WTC11 (cell line): ENCODE measurements at places on chromosomes 1 and 21. TPM values are rescaled to one million over a fixed set of nuclear protein-coding genes. Genes with fewer than 3 reads are reported as not detected.
A peak's percentile ranks its signal among the peaks of the same experiment; 100 is the strongest.

The LDLRAD2 gene
- 0.63 to 1.3 TPM (median 0.85 TPM) in 3 replicates for total RNA-seq

The MAD2L2 gene
- 283 to 312 TPM (median 305 TPM) in 3 replicates for total RNA-seq

- H3K4me3 ChIP-seq: no peak overlapping the region
- peaks cover 2% of the 10 kb centered on the region; the same call in 1 of the 2 replicates for H3K27me3 ChIP-seq
- no peaks in the 10 kb centered on the region for H3K36me3 ChIP-seq
- peak overlapping the region; percentile 92 for H3K27ac ChIP-seq
- DNase-seq: peak; percentile 40
- H3K4me1 ChIP-seq: peaks cover 40% of the 10 kb centered on the region
Observed at GRCh38 chr1:31955917-31956736, 18.0 kb upstream of the PTP4A2 start.

DNA sequence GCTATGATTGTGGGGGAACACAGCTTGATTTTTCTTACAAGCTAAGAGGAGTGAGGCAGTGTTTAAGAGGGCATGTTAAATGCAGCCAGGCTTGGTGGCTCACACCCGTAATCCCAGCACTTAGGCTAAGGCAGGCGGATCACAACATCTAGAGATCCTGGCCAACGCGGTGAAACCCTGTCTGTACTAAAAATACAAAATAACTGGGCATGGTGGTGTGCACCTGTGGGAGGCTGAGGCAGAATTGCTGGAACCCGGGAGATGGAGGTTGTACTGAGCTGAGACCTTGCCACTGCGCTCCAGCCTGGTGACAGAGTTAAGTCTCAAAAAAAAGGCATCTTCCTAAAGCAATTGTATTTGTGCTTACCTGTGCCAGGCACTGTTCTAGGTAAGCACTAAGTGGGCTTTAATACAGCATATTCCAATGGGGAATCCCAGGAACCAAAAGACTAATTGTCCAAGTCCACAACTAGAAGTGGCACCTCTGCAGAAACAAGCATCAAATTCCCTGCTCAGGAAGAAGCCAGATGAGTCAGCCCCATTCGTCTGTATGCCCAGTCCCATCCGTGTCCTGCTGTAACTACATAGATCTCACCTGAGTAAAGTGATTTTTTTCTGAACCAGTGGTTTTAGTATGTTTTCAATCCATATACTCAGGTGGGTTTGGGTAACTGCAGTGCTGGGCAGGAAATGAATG lies 4.6 kb downstream of the RCC1 start:
- peaks cover 92% of the 10 kb centered on the region for H3K36me3 ChIP-seq
- H3K4me1 ChIP-seq: peaks cover 40% of the 10 kb centered on the region
- no peak for DNase-seq
- peaks cover 7% of the 10 kb centered on the region for H3K27me3 ChIP-seq
- H3K4me3 ChIP-seq: peak overlapping the region; percentile 99

DNA sequence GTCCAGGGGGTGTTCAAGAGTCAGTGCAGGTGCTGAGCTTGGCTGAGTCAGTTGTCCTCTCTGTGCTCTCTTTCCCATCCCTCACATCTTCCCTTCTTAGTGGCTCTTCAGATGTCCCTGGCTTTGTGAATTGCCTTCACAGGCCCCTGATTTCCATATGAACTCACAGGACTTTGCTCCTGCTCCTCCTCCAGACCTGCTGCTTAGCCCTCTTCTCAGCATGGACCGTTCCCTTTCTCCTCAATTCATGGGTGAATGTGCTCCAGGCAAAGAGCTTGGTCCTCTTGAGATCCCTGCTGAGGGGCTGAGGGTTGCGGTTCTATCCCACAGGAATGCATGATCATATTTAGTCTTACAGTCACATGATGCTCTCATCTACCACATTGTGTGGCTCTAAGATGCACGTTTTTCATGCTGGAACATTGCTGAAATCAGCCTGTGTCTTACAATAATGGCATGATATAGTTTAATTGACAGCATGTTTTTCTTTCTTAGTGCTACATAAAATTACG lies 30.5 kb downstream of the CACNA1E start:
- H3K27me3 ChIP-seq: no peaks in the 10 kb centered on the region; the same call in none of the 2 replicates
- no peak overlapping the region for H3K27ac ChIP-seq
- DNase-seq: no peak
- no peak overlapping the region for H3K4me3 ChIP-seq
- H3K36me3 ChIP-seq: no peaks in the 10 kb centered on the region
- peaks cover 8% of the 10 kb centered on the region for H3K4me1 ChIP-seq

- no peak overlapping the region for H3K27ac ChIP-seq
- peaks cover 3% of the 10 kb centered on the region for H3K27me3 ChIP-seq
- DNase-seq: no peak
- H3K4me3 ChIP-seq: no peak overlapping the region
- peaks cover 22% of the 10 kb centered on the region for H3K4me1 ChIP-seq
- peaks cover 40% of the 10 kb centered on the region for H3K36me3 ChIP-seq
Observed at GRCh38 chr1:113156368-113156767, 83.4 kb downstream of the LRIG2 start.

DNA sequence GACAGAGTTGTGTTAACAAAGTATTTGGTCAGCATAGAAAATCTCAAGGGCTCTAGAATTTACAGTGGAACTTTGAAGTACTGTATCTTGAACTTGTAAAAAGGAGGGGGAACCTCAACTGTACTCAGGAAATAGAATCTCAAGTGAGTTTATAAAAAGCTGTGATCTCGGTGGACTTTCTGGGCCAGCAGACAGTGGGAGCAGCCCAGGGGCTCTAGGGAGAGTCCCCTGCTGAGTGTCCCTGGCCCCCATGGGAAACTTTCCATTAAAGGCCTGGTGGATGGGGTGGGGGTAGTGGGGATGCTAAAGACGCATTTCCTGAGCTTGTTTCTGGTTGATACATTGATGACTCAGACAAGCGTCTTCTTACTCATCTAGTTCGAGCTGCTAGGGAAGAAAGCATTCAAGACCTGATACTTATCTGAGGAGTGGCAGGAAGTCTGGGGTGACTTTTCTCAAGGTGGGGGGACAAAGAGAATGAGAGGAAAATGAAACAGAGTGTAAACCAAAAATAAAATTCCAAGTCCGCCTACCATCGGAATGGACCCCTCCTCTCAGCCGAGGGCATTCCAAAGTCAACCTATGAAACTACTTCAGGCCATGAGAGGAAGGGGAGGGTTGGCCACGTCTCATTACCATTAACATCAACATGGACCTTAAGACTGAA lies 65.5 kb downstream of the NID1 start:
- DNase-seq: no peak
- H3K36me3 ChIP-seq: peaks cover 8% of the 10 kb centered on the region
- H3K4me1 ChIP-seq: peaks cover 32% of the 10 kb centered on the region
- H3K4me3 ChIP-seq: no peak overlapping the region

DNA sequence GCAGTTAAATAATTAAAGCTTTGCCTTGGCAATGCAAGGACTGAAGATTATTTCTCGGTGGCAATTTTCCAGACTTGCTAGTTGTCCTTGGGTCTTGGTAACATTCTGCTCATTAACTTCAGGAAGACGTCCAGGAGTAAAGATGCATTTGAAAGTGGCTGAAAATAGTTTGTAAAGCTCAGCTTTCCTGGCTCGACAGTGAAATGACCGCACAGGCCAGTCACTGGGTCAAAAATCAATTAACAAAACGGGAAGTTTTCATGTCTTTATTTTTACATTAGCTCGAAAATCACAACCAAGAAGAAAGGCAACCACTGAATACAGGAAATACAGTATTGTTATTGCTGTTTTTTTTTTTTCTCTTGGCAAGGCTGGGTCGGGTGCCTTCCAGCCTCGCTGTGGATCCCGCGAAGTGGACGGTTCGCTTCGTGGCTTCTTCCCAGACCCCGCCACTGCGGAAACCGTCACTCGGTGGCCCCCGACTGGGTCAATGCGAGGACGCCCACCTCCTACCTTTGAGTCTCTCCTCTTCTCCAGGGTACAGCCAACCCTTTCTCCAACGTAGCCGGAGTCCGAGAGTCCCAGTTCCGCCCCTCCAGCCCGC lies 479 bp upstream of the SNX7 start:
- no peak overlapping the region for H3K27ac ChIP-seq
- H3K4me1 ChIP-seq: peaks cover 24% of the 10 kb centered on the region
- no peak for DNase-seq
- H3K27me3 ChIP-seq: peaks cover 14% of the 10 kb centered on the region

DNA sequence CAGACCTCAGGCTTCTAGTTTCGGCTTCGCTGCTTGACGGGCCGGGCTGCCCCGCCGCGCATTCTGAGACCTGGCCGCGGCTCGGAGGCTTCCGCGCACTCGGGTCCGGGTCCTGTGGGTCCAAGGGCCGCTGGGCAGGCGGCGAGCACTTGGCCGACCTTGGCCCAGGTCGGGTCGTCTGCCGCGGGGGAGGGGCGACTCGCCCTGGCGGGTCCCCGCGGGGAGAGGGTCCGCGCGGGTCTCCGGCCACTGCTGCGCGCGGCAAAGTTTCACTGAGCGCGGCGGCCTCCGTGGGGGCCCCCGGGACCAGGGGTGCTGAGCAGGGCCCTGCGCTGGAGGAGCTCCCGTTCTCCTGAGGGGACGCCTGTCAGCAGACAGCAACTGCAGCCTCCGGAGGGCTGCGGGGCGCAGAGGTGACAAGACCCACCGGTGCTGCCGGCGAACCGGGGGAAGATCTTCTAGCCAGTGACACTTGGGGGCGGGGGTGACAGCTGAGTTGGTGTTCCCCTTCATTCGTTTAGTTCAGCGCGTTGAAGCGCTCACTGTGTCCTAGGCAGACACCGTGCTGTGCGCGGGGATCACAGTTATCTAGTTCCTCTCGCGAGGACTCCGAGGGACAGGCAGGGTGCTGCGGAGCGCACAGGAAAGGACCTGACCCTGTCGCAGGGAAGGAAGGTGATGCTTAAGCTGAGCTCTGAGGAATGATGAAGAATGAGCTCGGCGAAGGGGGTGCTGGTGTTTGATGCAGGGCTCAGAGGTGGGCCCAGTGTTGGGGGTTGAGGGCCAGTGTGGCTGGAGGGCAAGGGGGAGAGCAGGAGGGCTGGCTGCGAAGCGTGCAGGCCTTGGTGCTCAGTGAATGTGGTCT lies 725 bp downstream of the MTFR1L start:
- peaks cover 35% of the 10 kb centered on the region for H3K4me1 ChIP-seq
- peak overlapping the region; percentile 53 for H3K27ac ChIP-seq
- H3K4me3 ChIP-seq: peak overlapping the region; percentile 98
